ENCODE measurements at places on chromosomes 11 and 22.

DNA sequence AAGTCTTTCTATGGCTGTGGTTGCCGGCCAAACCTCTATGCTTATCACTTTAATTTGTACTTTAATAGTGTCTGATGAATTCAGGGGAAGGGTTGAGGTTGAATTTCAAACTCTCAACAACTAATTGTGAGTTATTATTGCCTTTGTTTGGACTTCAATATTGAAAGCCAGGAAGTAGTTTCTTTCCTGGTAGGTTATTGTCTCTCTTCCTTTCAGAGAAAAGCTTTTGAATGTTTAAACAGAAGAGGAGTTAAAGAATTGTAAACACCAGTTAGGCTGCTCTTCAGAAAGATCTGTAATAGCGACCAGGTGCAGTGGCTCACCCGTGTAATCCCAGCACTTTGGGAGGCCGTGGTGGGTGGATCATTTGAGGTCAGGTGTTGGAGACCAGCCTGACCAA, 22.2 kb downstream of the NNMT start:
- DNase-seq, result no peak

GRCh38 chr22:41847300-41847699, 14.4 kb downstream of the SREBF2 start:
- DNase-seq, result peak; percentile 38

DNA sequence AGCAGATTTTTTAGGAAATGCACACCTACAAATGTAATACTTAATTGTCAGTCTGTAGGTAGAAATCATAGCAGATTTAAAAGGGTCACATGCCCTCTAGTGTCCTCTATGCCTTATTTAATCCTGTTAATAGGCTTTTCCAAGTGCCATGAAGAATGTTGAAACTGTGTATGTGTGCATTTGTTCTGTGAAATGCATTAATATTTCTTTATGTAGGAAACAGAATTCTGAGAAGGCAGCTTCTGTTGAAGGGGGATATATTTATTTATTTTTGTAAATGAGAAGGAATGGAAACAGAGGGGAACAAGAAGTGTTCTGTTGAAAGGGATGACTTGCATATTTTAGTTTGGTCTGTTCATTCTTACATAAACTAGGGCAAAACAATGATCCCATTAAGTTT, 51.0 kb downstream of the SVIP start:
- DNase-seq, result peak; percentile 14

DNA sequence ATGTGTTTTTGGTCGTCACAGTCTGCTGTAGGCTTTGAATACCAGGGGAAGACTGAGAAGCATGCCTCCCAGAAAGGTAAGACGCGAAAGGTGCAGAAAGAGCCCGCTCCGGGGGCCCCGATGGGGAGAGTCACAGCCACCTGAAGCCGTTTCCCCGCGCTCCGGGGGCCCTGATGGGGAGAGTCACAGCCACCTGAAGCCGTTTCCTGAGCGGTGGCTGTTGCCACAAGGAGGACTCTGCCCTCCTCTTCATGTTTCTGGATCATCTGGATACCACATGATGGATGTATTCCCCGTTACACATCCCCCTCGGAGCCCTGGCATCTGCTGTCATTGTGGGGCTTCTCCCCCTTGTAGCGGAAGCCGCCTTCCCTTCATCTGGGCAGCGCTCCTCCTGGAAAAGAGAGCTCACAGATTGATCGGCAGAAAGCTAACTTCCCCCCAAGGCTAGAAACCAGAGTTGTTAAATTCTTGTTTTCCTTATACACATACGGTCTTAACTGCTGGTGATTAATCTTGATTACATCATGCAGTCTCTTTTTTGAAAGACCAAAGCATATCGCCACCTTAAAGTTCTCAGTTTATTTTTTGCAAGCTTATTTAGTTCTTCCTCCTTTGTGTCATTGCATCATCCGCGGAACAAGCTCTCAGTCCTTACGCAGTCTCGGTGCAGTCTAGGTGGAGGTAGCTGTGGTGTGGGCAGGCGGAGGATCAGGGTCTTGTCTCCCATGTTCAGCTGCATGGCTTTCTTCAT, 17.5 kb downstream of the CTTN start:
- no peak for DNase-seq
